ENCODE measurements at places on chromosomes 7 and 10. TPM values are rescaled to one million over a fixed set of nuclear protein-coding genes. Genes with fewer than 3 reads are reported as not detected.

The SPDYE1 gene
- not detected for total RNA-seq

The EEPD1 gene
- total RNA-seq, result 0.65 TPM

The AGBL3 gene
- total RNA-seq, result 1.9 TPM

The GPR158 gene
- total RNA-seq, result not detected

The DGKI gene
- total RNA-seq, result 1.3 TPM
